Testis (tissue), 5 donors: ENCODE measurements at places on chromosomes 4 and X. TPM values are rescaled to one million over a fixed set of nuclear protein-coding genes. Genes with fewer than 3 reads are reported as not detected.

GRCh38 chr4:25677943-25678342, 22.3 kb downstream of the SLC34A2 start:
- no peak overlapping the region for H3K27ac ChIP-seq
- DNase-seq = no peak
- no peaks in the 10 kb centered on the region for H3K36me3 ChIP-seq

DNA sequence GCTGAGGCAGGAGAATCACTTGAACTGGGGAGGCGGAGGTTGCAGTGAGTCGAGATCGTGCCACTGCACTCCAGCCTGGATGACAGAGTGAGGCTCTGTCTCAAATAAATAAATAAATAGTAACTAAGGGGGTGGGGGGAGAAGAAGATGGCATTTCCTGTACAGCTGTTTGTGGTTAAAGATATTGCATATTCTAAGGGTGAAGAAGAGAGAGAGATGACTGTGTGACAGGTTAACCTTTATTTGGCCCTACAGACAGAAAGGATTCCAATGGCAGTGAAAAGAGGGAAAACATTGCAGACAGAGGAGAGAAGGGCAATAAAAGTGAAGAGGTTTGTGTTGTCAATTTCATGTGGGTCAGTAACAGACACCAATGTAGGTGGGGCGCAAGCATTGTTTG, 9.4 kb downstream of the TASL start:
- H3K4me3 ChIP-seq = no peak overlapping the region
- no peaks in the 10 kb centered on the region for H3K36me3 ChIP-seq

DNA sequence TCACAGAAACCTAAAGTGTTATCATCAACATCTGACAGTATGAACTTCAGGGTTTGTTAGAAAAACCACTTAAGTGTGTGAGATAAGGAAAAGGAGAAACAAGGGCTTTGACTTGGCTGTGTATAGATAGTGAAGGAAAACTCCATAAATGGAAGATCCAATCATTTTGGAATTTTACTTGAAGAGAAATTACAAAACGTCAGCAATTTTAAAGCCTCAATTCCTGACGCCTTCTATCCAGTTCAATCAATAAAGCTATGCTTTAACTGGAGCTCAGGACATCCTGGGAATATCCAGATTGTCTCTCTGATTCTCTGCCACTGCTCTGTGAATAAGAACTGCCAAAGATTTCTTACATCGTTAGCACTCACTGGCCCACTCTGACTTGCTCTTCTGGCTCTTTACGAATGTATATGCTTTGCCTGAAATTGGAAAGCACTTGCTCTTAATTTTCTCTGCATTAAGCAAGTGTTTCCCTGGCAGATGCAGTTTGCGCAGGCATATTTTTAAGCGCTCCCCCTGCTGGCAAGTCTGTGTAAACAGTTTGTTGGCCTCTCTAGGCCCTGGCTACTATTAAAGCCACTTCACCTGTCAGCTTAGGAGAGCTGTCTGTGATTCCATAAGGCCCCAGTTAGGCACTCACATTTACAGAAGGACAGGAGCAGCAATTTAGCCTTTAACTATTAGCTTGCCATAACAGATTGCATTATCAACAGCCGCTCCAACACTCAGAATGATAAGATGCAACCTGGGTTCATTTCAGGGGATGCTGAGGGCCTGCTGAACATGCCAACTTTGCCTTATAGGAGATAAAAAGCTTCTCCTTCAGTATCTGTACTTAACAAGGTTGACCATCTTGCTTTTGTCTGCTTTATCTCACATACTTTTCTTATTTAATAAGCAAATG, 251.4 kb upstream of the DDX53 start:
- no peak overlapping the region for H3K4me3 ChIP-seq
- H3K27ac ChIP-seq = no peak overlapping the region
- H3K4me1 ChIP-seq = no peaks in the 10 kb centered on the region

GRCh38 chr4:133929531-133930239, 271.9 kb downstream of the PABPC4L start:
- H3K27ac ChIP-seq = no peak overlapping the region
- no peaks in the 10 kb centered on the region for H3K27me3 ChIP-seq
- H3K36me3 ChIP-seq = no peaks in the 10 kb centered on the region
- no peak overlapping the region for H3K4me3 ChIP-seq

DNA sequence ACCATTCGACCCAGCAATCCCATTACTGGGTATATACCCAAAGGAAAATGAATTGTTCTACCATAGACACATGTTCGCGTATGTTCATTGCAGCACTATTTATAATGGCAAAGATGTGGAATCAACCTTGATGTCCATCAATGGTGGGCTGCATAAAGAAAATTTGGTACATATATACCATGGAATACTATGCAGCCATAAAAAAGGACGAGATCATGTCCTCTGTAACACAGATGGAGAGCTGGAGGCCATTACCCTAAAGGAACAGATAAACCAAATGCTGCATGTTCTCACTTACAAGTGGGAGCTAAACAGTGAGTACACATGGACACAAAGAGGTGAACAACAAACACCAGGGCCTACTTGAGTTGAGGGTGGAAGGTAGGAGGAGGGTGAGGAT, 45.1 kb downstream of the SCML2 start:
- H3K4me3 ChIP-seq = no peak overlapping the region
- DNase-seq = no peak
- no peaks in the 10 kb centered on the region for H3K27me3 ChIP-seq
- no peak overlapping the region for H3K27ac ChIP-seq
- H3K36me3 ChIP-seq = no peaks in the 10 kb centered on the region

DNA sequence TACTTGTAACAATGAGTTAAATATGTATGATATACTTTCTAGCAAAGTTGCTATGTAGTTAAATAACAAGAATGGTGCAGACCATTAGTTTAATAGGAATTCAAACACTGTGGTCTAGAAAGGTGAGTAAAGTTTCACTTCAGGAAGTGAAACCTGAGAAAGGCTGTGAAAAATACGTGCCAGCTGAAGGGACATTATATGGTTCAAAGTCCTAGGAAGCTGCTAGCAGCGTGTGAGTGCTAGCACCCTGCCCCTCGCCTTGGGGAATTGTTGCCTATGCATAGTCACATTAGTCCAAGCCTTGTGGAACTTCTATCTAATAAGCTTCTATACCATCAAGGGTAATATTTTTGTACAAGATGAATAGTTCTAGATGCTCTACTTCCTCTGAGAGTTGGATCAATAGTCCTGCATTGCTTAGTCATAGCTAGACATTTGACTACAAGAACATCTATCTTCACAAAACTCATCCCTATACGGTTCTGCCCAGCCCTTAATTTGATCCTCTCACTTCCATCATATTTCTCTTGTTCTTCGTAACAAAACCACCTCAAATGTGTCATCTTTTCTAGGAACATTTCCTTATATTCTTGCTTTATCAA, 45.8 kb upstream of the ARSJ start:
- no peaks in the 10 kb centered on the region for H3K4me1 ChIP-seq
- H3K27me3 ChIP-seq = no peaks in the 10 kb centered on the region
- no peak overlapping the region for H3K4me3 ChIP-seq
- no peak overlapping the region for H3K27ac ChIP-seq

DNA sequence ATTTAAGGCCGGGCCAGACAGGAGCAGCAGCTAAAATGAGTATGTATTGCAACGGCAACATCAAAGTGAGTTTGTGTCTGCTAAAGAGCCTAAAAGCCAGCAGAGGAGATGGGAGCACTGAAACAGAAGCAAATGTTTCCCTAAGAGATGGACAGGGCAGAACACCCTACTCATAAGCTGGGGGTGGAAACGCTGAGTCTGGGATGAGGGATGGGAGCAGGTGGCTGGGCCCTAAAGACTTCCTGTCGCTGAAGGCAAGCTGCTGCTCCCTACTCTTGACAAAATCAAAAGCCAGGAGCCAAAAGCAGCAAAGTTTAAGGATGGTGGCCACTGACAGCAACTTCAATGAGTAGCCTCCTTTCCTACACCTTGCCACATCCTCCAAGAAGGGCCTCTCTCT, 40.6 kb upstream of the NAP1L5 start:
- peaks cover 22% of the 10 kb centered on the region for H3K4me1 ChIP-seq
- H3K27me3 ChIP-seq = no peaks in the 10 kb centered on the region
- H3K36me3 ChIP-seq = no peaks in the 10 kb centered on the region
- H3K27ac ChIP-seq = no peak overlapping the region
- H3K4me3 ChIP-seq = no peak overlapping the region

DNA sequence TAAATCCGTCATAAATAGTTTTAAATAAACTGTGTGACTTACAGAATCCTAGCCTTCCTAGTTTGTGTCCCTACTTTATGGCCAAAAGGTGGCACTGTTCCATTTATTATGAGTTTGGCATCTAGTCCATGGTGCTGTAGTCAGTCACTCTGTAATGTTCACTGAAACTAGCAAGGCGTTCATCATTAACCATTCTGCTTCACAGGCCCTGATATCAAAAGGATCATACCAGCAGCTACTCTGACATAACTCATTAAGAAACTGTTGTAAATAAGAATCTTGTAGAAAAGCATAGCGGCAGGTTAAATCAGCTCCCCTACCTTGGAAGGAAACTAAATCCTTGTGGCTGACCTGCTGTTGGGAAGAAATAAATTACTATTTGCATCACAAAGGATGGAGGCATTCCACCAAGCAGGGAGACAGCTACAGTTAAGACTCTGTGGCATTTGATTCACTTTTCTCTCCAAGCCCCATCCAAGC, 919.6 kb upstream of the DIAPH2 start:
- no peaks in the 10 kb centered on the region for H3K36me3 ChIP-seq
- H3K4me1 ChIP-seq = no peaks in the 10 kb centered on the region
- no peak overlapping the region for H3K4me3 ChIP-seq
- H3K27me3 ChIP-seq = no peaks in the 10 kb centered on the region

- peaks cover 3% of the 10 kb centered on the region for H3K4me1 ChIP-seq
- H3K36me3 ChIP-seq = no peaks in the 10 kb centered on the region
- DNase-seq = no peak
- no peaks in the 10 kb centered on the region for H3K27me3 ChIP-seq
- H3K4me3 ChIP-seq = no peak overlapping the region
- no peak overlapping the region for H3K27ac ChIP-seq
Measured at GRCh38 chrX:17475449-17476217, 100.6 kb downstream of the NHS start.

DNA sequence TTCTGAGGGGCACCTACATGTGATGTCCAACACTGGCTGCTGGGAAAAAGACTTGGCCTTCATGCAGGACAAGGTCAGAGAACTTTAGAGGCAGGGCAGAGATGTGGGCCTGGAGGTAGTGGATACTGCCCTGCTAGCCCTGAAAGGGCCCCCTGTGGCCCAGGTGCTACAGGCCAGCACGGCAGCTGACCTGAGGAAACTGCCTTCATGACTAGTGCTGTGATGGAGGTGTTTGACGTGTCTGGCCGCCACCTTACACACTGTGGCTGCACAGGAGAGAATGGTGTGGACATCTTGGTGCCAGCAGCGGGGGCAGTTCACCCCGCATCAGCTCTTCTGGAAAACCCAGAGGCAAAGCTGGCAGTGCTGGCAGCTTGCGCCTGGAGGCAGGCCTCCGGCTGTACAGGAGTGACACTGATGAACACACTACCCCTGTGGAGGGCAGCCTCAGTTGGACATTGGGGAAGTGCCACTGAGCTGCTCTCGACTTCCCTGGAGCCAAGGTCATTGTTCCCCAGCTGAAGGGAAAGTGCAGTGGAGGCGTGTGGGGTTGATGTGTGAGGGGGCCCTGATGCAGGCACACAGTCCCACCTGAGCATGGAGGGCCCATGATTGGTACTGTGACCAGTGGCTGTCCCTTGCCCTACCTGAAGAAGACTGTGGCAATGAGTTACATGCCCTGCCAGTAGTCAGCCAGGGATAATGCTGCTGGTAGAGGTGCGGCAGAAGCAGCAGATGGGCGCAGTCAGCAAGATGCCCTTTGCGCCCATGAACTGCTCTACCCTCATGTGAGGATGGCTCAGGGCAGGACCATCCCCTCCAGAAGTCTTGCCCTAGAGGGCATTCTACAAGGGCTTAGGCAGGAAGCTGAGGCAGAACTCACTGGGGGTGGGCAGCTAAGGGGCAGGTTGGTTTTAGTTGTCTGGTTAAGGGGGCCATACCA, 36.9 kb downstream of the COQ2 start:
- no peaks in the 10 kb centered on the region for H3K36me3 ChIP-seq
- DNase-seq = no peak
- no peak overlapping the region for H3K27ac ChIP-seq
- no peaks in the 10 kb centered on the region for H3K27me3 ChIP-seq
- no peak overlapping the region for H3K4me3 ChIP-seq

DNA sequence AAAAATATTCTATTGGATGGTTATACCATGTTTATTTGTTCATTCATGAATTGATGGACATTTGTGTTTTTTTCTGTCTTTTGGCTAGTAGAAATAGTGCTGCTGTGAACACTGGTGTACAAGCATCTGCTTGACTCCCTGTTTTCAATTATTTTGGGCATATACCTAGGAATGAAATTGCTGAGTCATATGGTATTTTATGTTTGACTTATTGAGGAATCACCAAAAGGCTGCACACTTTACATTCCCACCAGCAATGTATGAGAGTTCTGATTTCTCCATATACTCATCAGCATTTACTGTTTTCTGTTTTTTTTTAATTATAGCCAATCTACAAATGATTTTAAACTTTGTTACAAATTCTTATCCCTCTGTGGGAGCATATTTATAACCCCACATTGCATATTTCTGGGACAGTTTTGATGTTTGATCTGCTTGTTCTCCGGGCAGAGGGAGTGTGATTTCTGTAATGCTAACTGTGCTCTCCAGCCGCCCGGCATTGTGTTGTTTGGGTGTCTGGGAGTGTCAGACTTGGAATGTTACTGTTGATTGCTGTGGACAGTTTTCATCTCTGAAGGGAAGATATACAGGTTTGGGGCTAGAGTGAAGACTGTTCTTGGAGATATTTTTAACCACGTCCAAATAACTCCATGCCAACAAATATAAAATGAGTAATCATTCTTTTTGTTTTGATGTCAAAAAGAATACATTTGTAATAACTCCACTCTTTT, 60.5 kb upstream of the PGRMC2 start:
- H3K36me3 ChIP-seq = no peaks in the 10 kb centered on the region
- H3K4me1 ChIP-seq = peaks cover 4% of the 10 kb centered on the region
- DNase-seq = peak; percentile 51
- peak overlapping the region; percentile 4 for H3K27ac ChIP-seq
- no peak overlapping the region for H3K4me3 ChIP-seq
- no peaks in the 10 kb centered on the region for H3K27me3 ChIP-seq

- no peaks in the 10 kb centered on the region for H3K4me1 ChIP-seq
- no peaks in the 10 kb centered on the region for H3K36me3 ChIP-seq
- no peak overlapping the region for H3K4me3 ChIP-seq
- no peak overlapping the region for H3K27ac ChIP-seq
Measured at GRCh38 chr4:5993876-5994811, 24.1 kb downstream of the C4orf50 start.

PRKG2 gene
- 1.7 TPM for total RNA-seq

COX7B2 gene
- 17.0 TPM for total RNA-seq

MORF4L2 gene
- 257 TPM for total RNA-seq

ACE2 gene
- 119 TPM for total RNA-seq

ART3 gene
- 73.9 TPM for total RNA-seq

UGT2B17 gene
- not detected for total RNA-seq

SLIT2 gene
- total RNA-seq = 11.4 TPM

ZFP42 gene
- 1.2 TPM for total RNA-seq

SRPK3 gene
- total RNA-seq = 0.62 TPM
